ENCODE measurements at places on chromosomes 3 and 15.

- DNase-seq: no peak
These were observed 819.7 kb upstream of the ALCAM start for GRCh38 chr3:104547031-104547430.

DNA sequence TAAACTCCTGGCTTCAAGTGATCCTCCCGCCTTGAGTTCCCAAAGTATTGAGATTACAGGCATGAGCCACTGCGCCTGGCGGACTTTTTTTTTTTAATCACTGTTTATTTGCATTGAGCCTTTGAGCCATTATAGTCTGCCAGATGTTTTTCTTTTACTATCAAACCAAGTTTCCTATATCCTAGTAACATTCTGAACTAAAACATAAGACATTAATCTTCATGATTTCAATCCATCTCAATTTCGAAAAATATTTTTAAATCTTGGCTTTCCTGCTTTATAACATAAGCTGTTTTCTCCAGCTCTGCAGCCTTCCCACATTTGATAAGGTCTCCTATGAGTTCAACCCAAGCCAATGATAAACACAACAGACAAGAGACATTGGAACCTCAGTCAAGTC, 75.4 kb downstream of the UMPS start:
- DNase-seq: no peak

- DNase-seq: no peak
These were observed 269.8 kb upstream of the ADAMTS9 start for GRCh38 chr3:64957408-64958198.

DNA sequence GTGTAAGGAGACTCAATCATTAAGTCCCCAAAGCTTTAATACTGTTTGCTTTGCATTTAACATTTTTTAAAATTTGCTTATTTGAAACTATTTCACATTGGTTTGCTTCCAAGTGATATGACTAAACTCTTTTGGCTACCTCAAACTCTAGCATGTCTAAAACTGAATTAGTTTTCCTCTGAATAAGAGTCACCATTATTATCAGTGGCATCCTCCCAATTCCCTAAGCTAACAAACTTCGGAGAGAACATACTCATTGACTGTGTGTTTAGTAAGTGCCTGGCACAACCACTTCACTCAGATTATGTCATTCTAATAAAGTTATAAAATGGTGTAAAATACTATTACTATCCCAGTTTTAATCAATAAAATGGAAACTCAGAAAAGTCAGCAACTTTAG, 21.9 kb downstream of the ATOSA start:
- DNase-seq: no peak

GRCh38 chr15:101342056-101342455, 47.0 kb upstream of the SNRPA1 start:
- DNase-seq: no peak

DNA sequence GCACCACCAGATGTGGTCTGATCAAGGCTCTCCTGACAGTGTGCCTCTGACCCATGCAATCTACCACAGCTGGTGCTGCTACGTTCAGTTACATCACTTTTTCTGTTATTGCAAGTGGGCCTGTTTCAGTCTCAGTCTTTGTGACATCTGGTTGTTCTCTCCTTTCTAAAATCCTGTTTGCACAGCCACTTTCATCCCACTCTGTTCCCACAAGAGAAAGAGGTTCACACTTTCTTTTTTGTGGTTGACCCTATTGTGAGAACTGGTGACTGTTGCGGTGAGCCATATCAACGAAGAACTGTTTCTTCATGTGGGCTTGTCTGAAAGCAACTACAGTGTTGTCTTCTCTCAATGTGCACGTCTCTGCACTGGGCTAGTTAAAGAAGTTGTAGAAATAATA, 342.8 kb upstream of the ARPP21 start:
- no peak for DNase-seq

DNA sequence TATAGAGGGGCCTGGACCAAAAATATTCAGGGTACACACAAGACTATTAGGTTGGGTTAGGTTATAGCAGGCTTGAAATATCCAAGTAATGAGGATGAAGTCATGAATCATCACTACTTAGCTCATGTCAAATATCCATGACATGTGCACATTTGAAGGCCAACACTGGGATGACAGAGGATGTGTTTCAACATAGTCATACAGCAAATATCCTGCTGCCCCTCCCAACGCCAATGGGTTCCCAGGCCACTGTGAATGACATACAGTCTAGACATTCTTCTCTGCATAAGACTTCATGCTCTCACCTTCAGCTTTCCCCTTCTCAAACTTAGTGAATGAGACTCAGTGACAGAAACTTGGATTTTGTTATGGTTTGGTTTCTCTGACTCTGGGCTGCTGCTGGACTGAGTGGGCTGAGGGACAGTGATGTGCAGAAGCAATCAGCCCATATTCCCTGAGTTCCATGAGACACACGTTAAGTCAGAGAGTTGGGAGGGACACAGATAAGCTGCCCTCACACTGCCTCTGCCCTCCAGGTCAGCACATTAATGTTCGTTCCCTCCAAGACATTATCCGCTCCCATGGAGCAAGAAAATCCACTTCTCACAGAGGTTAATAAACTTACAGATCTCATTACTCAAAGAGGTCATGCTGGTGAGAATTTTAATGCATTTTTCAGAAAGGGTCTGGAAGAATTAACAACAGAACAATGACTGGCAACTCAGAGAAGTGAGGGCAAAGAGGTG, 15.4 kb downstream of the HOMER2 start:
- no peak for DNase-seq
